GM19239 (cell line): ENCODE measurements at places on chromosomes 4 and X.

DNA sequence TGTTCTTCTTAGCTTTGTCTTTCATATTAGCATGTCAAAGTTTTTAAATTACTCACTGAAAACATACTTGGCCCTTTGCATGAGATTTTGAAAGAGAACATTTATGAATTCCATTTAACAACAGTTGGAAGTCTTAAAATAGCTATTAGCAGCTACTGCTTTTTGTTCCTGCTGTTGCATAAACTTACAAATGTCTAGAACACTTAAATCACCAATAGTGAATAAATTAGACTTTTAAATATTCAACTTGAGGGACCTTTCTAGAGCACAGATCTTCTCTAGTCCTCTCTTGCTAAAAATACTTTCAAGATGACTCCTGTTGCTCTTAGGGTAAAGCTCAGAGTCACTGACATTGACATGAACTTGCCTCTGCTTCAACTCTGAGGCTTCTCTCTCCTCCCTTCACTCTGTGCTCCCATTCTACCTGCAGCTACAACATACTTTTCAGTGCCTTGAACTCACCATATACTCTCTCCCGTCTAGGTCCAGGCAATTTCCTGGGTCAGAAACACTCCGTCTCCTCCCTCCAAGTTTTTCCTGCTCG lies 15.8 kb upstream of the TXK start:
- DNase-seq, result no peak

DNA sequence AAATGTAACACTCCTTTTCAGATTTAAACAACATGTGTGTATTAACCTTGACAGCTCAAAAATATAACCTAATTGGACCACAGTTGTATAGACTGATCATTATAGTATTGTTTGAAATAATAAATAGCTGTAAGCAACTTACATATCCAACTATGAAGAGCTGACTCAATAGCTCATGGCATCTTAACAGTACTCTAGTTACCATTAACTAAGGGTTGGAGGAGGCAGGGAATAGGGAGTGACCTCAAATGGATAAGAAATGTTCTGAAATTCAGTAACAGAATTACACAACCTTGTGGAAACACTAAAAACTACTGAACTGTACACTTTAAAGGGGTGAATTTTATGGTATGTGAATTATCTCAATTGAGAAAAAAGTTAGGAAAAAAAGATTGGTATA lies 136.5 kb upstream of the CPEB2 start:
- no peak for DNase-seq

GRCh38 chr4:104424989-104425388 lies 69.7 kb downstream of the CXXC4 start:
- DNase-seq, result no peak

DNA sequence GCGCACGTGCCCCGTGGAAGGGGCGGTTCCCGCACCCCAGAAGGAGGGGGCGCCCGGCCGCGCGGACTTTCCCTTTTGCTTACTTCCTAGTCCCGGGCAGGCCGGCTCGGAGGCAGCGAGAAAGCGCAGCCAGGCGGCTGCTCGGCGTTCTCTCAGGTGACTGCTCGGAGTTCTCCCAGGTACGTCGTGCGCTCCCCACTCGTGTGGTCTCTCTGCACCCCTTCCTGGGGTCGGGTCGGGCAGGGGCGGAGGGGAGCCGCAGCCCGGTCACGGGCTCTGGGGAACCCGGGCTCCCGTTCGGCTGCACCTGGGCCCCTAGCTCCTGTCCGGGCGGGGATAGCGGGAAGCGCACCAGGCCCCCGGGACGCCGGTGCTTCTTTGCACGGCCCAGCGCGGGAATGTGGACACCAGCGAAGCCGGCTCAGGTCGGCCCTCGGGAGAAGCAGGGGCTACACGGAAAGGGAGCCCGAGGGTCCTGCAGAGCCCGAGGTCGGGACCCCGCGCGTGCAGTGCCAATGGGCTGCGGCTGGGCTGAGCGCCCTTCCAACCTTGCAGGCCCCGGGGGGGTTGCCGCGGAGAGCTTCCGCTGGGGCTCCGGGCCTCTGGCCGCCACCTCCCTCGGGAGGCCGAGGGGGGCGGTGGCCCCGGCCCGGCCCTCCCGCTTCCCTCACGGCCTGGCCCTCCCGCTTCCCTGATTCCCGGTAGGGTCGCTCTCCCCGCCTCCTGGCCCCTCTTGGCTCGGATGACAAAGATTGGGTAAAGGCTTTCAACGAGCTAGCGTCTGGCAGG lies at the start of gene TLR2:
Gene TLR2 (plus strand): TSS at position 99 of the 789 bp plus-strand sequence. CDS start 18,628 bp downstream, outside the sequence.
- peak; percentile 39 for DNase-seq

DNA sequence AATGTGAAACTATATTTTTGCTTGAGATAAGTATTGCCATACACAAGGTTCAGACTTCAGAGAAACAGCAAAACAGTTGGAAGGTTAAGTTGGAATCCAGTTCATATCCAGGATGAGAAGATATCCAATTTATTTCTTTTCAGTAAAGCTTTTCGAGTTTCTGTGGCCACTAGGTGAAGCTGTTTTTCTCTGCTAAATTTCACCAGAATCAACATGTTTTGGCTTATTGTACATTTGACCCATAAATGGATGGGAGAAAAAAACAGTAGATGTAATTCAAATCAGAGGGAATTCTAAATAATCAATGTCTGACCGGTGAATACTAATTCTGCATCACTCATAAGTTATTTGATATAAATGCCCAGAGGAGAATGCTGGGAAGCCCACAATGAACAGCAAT lies 9.1 kb upstream of the METTL14 start:
- no peak for DNase-seq

DNA sequence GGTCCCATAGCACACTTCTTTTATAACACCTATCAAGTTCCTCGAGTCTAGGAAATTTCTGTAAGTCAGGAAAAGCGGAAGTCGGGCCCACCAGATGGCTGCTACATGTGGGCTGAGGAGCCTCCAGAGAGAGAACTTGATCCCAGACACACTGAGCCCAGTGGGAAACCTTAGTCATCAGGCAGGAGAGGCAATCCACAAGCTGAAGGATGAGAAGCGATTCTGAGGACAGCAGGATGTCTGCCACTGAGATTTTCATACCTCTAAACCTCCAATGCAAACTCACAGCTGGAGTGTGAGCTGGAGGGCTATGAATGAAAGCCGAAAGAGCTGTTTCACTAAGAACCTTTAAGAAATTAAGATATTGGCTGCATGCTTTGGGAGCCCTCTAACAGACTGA lies 52.6 kb upstream of the PDHA1 start:
- DNase-seq, result no peak

DNA sequence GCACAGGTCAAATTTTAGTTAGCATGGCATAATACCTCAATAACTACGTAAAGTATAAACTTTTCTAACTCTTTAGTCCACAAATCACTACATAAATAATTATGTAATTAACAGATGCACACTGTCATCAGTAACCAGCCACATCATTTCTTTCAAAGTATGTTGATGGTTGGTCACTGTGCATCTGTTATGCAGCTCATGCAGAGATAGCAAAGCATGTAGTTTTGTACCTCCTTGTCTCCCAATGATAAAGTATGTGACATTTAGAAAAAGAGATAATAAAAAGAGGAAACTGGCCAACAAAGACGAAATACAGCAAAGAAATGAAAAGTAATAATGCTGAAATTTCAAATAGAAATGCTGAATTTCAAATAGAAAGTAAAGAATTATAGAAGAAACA lies 2.9 kb downstream of the LAMTOR3 start:
- no peak for DNase-seq

DNA sequence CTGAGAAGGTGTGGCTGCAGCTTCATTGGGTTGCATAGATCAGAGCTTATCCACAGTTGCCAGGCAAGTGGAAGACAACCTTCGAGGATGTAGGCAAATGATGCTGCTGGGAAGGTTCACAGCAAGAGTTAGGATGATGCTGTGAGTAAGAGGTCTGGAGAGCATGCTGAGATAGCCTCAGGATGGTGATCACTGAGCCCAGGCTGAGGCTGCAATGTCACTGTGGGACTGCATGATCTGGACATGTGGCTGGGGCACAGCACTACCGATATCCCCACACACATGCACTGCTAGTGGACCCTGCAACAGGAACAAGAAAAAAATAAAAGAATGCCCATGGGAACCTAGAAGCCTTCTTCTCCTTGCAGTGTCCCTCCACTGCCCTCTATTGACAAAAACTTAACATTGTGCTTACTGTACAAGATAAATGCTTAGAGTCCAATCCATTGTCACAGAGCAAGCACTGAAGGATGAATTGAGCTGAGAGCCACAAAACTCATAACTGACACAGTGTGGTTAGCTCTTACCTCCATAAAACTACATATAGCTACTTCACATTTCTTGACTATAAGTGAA lies 105.6 kb downstream of the CNKSR2 start:
- DNase-seq, result no peak

GRCh38 chrX:115892787-115893671 lies 277.5 kb upstream of the AGTR2 start:
- no peak for DNase-seq

GRCh38 chr4:155818639-155819038 lies 47.4 kb downstream of the ASIC5 start:
- no peak for DNase-seq

- DNase-seq, result no peak
Measured at GRCh38 chr4:22593933-22594332, 78.1 kb upstream of the ADGRA3 start.

DNA sequence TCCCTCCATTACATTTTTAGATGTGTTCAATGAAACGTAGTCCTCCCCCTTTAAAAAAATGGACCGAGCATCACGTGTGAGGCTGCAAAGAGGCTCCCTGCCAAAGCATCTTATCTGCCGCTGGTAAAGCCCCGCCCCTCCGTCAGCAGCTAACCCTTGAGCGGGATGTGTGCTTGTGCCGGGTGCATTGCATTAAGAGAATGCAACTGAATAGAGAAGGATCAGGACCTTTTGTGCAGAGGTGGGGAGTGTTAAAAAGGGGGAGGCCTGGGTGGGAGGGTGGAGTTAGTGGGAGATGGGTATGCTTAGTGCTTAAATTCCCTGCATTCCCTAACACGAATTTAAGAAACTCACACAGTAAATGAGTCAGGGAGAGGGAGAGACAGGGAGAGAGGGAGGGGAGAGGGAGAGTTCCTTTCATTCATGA lies 66.0 kb downstream of the TBL1X start:
- DNase-seq, result peak; percentile 28

DNA sequence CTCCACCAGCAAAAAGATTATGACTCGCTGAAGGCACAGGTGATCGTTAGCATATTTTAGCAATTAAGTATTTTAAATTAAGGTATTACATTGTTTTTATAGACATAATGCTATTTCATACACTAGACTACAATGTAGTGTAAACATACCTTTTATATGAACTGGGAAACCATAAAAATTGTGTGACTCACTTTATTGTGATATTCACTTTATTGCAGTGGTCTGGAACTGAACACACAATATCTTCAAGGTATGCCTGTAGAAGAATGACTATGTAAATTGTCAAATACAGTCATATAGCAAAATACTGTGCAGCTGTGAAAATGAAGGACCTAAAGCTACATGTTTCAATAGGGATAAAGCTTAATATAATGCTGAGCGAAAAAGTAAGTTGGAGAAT lies 26.6 kb upstream of the MAML3 start:
- no peak for DNase-seq

- no peak for DNase-seq
Measured at GRCh38 chrX:40964633-40965586, 120.3 kb upstream of the USP9X start.

DNA sequence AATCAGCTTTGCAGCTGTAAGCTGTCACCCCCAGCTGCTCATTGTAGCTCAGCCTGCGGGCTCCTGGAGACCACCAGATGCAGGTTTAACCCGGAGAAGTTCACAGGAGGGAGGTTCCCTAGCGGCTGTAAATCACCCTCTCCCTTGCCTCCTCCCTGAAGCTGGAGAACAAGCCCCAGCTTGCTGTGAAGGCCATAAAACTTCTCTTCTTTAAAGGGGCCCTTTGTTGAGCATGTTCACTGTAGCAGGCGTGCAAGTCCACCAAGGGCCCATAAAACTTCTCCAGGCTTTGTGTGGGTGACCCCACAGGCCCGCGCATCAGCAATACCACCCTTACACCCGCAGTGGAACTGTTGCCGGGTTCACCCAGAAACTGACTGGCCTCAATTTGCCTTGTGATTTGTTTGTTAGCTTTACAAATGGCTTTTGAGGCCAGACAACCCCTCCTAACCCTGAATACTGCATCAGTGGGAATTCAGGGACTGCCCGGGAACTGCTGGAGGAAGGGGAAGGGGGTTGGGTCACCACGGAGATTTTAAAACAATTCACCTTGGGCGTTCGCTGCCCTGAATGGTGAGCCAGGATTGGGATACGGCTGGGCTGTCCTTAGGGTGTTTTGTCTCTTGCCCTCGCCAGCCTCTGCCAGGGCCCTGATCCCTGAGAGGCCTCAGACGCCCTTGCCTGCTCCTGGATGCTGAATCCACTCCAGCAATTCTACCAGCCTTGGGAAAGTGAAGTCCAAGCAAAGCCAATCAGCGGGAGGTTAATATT lies 49.5 kb upstream of the ATP6AP2 start:
- DNase-seq, result no peak

GRCh38 chrX:6225911-6226595 lies 2.6 kb downstream of the NLGN4X start:
- no peak for DNase-seq

GRCh38 chr4:4269331-4269731 lies 20.6 kb downstream of the LYAR start:
- DNase-seq, result no peak

DNA sequence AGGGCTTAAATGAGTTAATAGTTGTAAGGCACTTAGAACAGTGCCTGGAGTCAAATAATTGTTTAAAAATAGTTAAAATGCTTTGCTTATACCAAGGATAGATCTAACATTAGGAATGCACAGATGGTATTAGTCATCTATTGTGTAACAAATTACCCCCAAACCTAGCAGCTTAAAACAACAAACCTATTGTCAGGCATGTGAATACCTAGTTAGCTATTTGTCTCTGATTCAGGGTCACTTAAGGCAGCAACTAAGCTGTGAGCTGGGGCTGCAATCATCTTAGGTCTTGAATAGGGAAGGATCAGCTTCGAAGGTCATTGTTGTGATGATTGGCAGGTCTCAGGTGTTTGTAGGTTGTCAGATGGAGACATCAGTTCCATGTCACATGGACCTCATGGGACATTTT lies 42.4 kb upstream of the AGA start:
- DNase-seq, result no peak

DNA sequence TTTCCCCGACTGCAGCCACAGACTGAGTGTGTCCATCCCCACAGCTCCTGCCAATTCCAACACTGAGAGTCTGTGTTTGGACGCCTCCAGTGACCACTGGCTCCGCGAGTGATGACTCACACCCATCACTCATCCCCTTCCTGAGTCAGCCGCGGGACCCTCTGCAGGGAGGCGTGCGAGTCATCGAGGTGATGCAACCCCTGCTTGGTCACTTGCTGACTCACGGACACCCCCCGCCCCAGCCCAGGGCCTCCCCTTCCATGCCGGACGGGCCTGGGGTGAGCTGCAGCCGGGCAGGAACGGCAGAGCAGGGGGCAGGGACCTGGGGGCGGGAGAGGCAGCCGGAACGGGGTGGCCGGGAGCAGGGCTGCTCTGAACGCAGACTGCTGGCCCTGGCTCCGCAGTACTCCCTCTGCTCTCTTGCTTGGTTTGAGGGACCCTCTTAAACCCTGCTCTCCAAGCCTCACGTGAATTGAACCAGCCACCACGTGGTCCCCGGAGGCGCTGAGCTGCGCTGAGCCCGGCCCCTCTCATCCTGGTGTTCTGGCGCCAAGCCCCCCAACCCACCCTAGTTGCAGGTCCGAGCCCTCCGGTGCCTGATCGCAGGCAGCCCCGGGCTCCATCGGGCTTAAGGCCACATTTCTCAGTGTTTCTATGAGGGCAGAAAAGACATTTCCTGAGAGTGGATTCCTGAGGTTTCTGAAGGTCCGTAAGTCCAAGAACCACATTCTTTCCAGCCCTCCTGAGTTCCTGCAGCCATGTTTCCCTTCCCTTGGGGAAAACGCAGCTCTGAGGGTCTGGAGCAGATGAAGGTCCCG lies 32.4 kb downstream of the FGFRL1 start:
- no peak for DNase-seq
